Peyer's patch (tissue), 4 donors: ENCODE measurements at places on chromosomes 2 and 18. TPM values are rescaled to one million over a fixed set of nuclear protein-coding genes. Genes with fewer than 3 reads are reported as not detected.

DNA sequence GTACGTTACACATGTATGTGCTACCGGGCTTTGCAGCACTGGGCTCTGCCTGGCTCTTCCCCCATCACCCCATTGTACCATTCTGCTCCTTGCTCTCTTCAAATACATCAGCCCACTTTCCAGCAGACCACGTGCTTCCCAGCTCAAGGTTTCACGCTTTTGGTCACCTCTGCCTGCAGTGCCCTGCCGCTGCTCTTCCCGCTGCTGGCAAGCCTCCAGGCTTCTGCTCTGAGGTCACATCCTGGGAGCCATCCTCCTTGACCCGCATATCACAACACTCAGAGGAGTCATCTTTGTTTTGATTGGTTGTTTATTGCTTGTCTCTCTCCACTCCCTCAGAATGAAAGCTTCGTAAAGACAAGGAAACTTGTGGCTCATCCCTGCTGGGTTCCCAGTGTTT is 34.1 kb downstream of the KIF5C start:
- no peak overlapping the region for H3K27ac ChIP-seq
- H3K4me3 ChIP-seq = no peak overlapping the region
- no peaks in the 10 kb centered on the region for H3K4me1 ChIP-seq
- H3K36me3 ChIP-seq = no peaks in the 10 kb centered on the region
- no peaks in the 10 kb centered on the region for H3K27me3 ChIP-seq

GRCh38 chr18:45538444-45538843 is 76.8 kb upstream of the SLC14A2 start:
- no peaks in the 10 kb centered on the region for H3K4me1 ChIP-seq
- H3K27ac ChIP-seq = no peak overlapping the region
- H3K36me3 ChIP-seq = no peaks in the 10 kb centered on the region
- H3K27me3 ChIP-seq = no peaks in the 10 kb centered on the region

- no peak overlapping the region for H3K4me3 ChIP-seq
- no peak overlapping the region for H3K27ac ChIP-seq
- no peak for DNase-seq
- no peaks in the 10 kb centered on the region for H3K4me1 ChIP-seq
- H3K36me3 ChIP-seq = no peaks in the 10 kb centered on the region
Measured at GRCh38 chr2:187939180-187939579, 352.5 kb upstream of the GULP1 start.

- H3K4me3 ChIP-seq = no peak overlapping the region
- H3K27ac ChIP-seq = no peak overlapping the region
- H3K4me1 ChIP-seq = no peaks in the 10 kb centered on the region
- no peak for DNase-seq
Measured at GRCh38 chr18:70319187-70319586, 30.3 kb downstream of the SOCS6 start.

DNA sequence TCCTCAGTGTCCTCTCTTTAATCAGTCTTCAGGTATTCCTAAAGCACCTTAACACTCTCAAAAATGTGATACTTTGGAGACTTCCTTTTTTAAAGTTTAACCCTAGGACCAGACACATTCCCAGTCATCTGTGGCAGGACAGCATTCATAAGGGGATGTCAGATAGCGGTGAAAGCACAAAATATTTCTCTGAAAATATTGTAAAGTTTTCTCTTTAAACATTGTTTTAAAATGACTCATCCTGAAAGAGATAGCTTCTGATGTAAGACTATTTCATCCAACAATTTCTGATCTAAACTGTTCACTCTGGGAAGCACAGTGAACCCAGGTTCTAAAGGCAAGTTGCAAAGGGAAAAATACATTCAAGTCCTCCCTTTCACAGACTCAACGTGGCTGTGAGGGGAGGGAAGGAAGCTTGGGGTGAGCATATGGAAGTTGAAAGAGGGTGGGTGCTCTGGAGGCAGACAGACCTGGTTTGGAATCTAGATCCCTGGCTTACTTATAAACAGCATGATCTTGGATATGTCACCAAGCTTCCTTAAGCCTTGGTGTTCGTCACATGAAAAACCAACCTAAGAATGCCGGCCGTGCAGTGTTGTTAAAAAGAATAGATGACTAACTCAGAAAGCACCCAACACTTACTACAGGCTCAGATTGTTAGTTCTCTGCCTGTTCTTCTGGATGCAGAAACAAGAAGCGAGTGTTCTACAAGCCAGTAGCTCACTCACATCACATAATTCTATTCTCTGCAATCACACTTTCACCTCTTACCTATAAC is 12.1 kb downstream of the GALNT14 start:
- no peaks in the 10 kb centered on the region for H3K27me3 ChIP-seq
- no peak overlapping the region for H3K27ac ChIP-seq
- no peak for DNase-seq
- no peaks in the 10 kb centered on the region for H3K4me1 ChIP-seq
- no peak overlapping the region for H3K4me3 ChIP-seq
- no peaks in the 10 kb centered on the region for H3K36me3 ChIP-seq

DNA sequence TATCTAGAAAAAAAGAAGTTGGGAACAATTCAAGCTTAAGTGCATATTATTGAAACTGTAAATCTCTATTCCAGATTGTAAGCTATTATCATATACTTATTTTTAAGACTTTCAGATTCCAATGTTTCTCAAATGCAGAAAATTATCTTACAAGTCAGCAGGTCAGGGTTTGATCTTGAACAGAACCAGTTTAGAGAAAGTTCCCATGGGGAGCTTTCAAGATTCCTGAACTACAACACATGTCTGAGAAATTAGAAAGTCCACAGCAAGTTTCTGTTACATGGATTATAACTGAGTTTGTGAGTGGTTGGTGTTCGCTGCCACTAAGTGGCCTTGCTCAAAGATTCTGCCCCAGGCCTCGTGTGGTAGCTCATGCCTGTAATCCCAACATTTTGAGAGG is 31.6 kb upstream of the SP3 start:
- H3K4me1 ChIP-seq = no peaks in the 10 kb centered on the region
- peak overlapping the region; percentile 57 for H3K27ac ChIP-seq
- H3K36me3 ChIP-seq = no peaks in the 10 kb centered on the region
- no peak for DNase-seq
- no peak overlapping the region for H3K4me3 ChIP-seq

DNA sequence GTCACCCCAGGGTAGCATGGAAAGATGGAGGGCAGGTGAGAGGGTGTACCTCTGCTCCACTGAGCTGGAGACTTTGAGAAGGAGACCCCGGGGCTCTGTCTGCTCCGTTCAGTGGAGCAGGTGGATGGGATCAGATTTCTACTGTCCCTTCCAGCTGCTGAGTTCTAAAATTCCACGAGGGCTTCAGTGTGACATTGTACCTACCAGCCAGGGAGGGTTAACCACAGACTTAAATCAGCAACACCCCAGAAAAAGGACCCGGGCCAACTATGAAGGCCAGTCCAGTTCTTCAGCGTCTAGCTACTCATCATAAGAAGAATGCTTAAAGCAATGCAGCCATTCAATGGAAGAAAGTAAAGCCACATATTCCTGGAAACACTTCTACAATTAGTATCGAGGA is 23.8 kb downstream of the STAT1 start:
- DNase-seq = no peak
- no peak overlapping the region for H3K4me3 ChIP-seq
- no peak overlapping the region for H3K27ac ChIP-seq
- no peaks in the 10 kb centered on the region for H3K27me3 ChIP-seq
- H3K36me3 ChIP-seq = no peaks in the 10 kb centered on the region

GRCh38 chr2:235841863-235842262 is 326.3 kb downstream of the GBX2 start:
- H3K27ac ChIP-seq = no peak overlapping the region
- no peaks in the 10 kb centered on the region for H3K27me3 ChIP-seq
- no peak overlapping the region for H3K4me3 ChIP-seq
- H3K36me3 ChIP-seq = no peaks in the 10 kb centered on the region

GRCh38 chr2:149291881-149292280 is 38.5 kb upstream of the LYPD6 start:
- no peaks in the 10 kb centered on the region for H3K27me3 ChIP-seq
- H3K36me3 ChIP-seq = no peaks in the 10 kb centered on the region
- DNase-seq = no peak
- no peaks in the 10 kb centered on the region for H3K4me1 ChIP-seq
- H3K27ac ChIP-seq = no peak overlapping the region

DNA sequence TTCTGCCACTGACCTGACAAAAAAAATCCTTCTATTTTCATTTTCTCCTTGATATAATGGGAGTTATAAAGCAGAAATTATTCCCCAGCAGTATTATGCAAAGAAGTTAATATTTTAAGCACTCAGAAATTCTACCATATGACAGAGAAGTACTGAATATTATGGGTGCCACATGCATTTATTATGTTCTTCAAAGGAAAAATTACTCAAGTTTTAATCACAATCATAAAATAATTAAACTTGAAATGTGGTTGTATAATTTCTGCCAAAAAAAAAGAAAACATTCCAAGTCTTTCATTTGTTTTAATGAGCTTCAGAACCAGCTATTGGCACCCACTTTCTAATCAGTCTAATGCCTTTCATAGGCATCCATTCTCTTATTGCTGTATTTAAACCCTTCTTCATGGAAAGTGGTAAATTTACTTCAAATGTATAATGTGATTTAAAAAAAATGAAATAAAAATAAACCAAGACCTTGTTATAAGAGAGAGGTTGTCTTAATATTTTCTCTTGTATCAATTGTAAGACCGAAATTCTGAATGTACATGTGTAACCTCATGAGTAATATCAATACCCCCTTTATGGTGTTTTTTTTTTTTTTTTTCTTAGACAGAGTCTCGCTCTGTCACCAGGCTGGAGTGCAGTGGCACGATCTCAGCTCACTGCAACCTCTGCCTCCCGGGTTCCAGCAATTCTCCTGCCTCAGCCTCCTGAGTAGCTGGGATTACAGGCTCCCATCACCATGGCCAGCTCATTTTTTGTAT is 302.3 kb downstream of the IRS1 start:
- H3K4me3 ChIP-seq = no peak overlapping the region
- no peaks in the 10 kb centered on the region for H3K27me3 ChIP-seq
- no peak for DNase-seq
- H3K27ac ChIP-seq = no peak overlapping the region
- H3K4me1 ChIP-seq = no peaks in the 10 kb centered on the region
- no peaks in the 10 kb centered on the region for H3K36me3 ChIP-seq

- H3K27me3 ChIP-seq = no peaks in the 10 kb centered on the region
- no peaks in the 10 kb centered on the region for H3K36me3 ChIP-seq
- no peak overlapping the region for H3K4me3 ChIP-seq
- no peak for DNase-seq
- no peak overlapping the region for H3K27ac ChIP-seq
Measured at GRCh38 chr18:59093668-59094067, 46.0 kb upstream of the SEC11C start.

- H3K36me3 ChIP-seq = no peaks in the 10 kb centered on the region
- no peak for DNase-seq
- no peaks in the 10 kb centered on the region for H3K4me1 ChIP-seq
- no peak overlapping the region for H3K27ac ChIP-seq
- no peaks in the 10 kb centered on the region for H3K27me3 ChIP-seq
- no peak overlapping the region for H3K4me3 ChIP-seq
Measured at GRCh38 chr18:28541276-28541930, 364.5 kb upstream of the CDH2 start.

DNA sequence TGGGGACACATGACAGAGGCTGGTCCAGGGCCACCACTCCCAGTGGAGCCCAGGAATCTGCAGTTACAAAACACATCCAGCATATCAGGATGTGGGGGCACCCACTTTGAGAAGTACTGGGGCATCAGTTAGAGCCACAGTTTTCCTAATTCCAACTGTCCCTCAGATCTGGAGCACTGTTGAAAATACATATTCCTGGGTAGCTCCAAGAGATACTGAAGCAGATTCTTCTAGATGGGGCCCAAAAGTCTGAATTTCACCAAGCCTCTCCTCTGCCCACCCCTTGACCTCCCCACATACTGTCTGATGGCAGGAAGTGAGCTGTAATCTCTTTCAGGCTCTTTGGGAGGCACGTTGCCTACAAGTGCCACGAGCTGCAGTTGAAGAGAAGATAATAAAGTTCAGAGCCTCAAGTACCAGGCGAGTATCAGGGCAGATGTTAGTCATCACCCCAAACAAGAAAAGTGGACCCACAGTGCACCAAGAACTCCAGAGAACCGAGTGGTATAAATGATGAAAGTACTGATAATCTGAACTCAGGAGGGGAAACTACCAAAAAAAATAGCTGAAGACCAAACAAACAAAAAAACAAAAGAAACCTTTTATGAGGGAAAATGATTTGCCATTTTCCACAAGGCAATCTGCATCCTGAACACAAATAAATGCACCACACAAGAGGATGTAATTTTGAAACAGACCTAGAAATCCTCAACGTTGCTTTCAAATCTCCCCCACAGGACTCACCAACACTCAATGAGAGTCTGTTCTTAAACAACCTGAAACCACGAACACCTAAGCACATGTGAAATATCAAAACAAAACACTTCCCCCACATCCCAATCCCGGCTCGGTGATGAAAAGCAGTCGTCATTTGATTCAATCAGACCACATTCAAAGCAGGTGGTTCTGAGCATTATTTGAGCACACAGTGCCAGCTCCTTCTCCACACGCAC is 98.7 kb downstream of the TCF4 start:
- no peak overlapping the region for H3K27ac ChIP-seq
- no peak for DNase-seq
- no peak overlapping the region for H3K4me3 ChIP-seq
- H3K27me3 ChIP-seq = no peaks in the 10 kb centered on the region

GRCh38 chr18:66582211-66582610 is 21.7 kb downstream of the CDH19 start:
- H3K4me1 ChIP-seq = no peaks in the 10 kb centered on the region
- no peak overlapping the region for H3K4me3 ChIP-seq
- H3K36me3 ChIP-seq = no peaks in the 10 kb centered on the region

- no peaks in the 10 kb centered on the region for H3K27me3 ChIP-seq
- H3K36me3 ChIP-seq = no peaks in the 10 kb centered on the region
- no peak overlapping the region for H3K27ac ChIP-seq
- H3K4me3 ChIP-seq = no peak overlapping the region
Measured at GRCh38 chr2:212484563-212485080, 54.0 kb downstream of the ERBB4 start.

DNA sequence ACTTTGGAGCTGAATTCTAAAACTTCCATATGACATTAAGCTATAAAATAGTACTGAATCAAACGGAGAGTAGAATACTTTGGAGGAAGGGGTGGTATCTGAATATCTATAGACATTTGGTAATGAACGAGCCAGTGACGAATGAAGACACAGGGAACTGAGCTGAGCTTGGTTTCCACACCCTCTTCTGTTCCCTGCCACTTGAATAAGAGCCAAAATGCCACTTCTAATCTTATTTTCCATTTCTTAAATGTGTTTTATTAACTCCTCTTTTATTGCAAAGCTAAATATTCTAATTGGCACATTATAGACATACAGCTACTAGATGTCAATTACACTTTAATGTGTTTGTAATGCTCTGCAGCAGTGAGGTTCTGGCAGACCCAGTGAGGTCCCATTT is 76.1 kb downstream of the AFF3 start:
- H3K4me3 ChIP-seq = no peak overlapping the region
- H3K36me3 ChIP-seq = no peaks in the 10 kb centered on the region
- H3K27ac ChIP-seq = no peak overlapping the region
- H3K4me1 ChIP-seq = peaks cover 9% of the 10 kb centered on the region

- DNase-seq = peak; percentile 85
- peak within 1 kb of the TSS; percentile 81 for H3K27ac ChIP-seq
- H3K27me3 ChIP-seq = no peaks in the 10 kb centered on the region
- no peaks in the 10 kb centered on the region for H3K4me1 ChIP-seq
Measured at GRCh38 chr2:27441958-27442919, at the start of gene KRTCAP3. Gene KRTCAP3 (plus strand): TSS chr2:27442381. CDS start chr2:27442413, 32 bp downstream.

The NTSR2 gene
- not detected for total RNA-seq

The TRIM43 gene
- total RNA-seq = not detected

The CYTIP gene
- total RNA-seq = 20.2 TPM

The ARHGEF4 gene
- total RNA-seq = 10.7 TPM

The ERICH2 gene
- total RNA-seq = not detected

The RFX8 gene
- not detected for total RNA-seq

The DOK1 gene
- total RNA-seq = 14.5 TPM

The SLC8A1 gene
- 51.2 TPM for total RNA-seq

The PDE1A gene
- 2.8 TPM for total RNA-seq

The CNDP1 gene
- not detected for total RNA-seq
